ENCODE measurements at places on chromosomes 1 and 21.

- no peak for DNase-seq
Observed at GRCh38 chr21:46607636-46608035, 2.8 kb upstream of the S100B start.

DNA sequence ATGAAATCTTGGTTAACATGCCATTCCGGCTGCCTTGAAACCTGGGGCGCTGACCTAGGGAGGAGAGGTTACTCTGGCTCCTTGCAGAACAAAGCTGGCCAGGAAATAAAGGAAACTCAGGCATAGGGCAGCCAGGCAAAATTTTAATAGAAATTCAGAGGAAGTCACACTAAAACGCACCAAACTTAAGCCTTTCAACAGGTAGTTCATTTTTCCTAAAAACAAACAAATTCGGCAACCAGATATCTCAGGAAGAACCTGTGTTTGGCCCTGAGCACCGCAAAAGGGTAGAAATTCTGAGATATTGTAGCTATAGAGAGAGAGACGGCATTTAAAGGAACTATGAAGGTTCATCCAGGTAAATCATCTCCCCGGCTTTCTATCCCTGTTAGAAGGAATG is 13.1 kb downstream of the LYST start:
- no peak for DNase-seq

DNA sequence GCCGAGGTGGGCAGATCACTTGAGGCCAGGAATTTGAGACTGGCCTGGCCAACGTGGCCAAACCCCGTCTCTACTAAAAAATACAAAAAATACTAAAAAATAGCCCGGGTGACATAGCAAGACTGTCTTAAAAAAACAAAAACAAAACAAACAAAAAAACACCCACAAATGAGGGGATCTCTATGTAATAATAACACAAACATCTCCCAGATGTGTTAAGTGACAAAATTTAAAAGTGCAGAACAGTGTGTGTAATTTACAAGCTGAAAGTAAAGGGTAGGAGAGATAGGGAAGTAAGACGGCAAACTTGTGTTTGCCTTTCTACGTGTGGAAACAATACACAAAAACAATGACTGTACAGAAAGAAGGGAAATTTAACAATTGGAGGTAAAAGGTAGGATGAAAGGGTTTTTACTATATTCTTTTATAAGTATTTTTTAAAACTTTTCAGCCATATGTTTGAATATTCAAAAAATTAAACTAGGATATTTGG is 36.3 kb downstream of the ARID4B start:
- DNase-seq = no peak

GRCh38 chr1:76830373-76830772 is 36.9 kb upstream of the ST6GALNAC5 start:
- no peak for DNase-seq
